Stimulated activated CD8-positive, alpha-beta memory T cell treated with anti-CD3 and anti-CD28 coated beads, Interleukin-4, amount 100 ng/mL, for 1 hour (primary cell): ENCODE measurements at places on chromosomes 3 and 15.

- no peak for DNase-seq
Observed at GRCh38 chr3:112672716-112673541, 32.0 kb upstream of the CCDC80 start.

- DNase-seq, result no peak
Observed at GRCh38 chr3:36832406-36832805, 68.1 kb upstream of the DCLK3 start.

DNA sequence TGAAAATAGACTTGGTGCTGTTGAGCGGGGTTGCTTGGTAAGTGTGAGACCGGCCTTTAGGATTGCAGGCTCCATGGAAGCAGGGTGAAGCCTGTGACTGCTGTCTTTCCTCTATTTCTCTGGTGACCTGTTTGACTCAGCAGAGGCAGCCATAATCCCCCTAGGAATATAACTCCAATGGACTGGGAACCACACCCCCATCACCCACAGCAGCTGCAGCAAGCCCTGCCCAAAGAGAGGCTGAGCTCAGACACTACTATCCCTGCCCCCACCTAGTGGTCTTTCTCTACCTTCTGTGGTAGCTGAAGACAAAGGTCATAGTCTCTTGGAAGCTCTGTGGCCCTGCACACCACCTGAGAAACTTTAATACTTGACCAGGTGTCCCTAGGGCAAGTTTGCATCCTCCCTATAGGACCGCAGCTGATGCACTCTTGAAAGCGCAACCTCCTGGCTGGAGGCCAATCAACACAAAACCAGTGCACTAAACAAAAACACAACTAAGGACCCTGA is 133.6 kb upstream of the MRPL3 start:
- DNase-seq, result no peak

GRCh38 chr3:11350374-11350773 is 78.2 kb downstream of the ATG7 start:
- no peak for DNase-seq

- no peak for DNase-seq
Observed at GRCh38 chr3:62705721-62706120, 169.5 kb downstream of the CADPS start.

DNA sequence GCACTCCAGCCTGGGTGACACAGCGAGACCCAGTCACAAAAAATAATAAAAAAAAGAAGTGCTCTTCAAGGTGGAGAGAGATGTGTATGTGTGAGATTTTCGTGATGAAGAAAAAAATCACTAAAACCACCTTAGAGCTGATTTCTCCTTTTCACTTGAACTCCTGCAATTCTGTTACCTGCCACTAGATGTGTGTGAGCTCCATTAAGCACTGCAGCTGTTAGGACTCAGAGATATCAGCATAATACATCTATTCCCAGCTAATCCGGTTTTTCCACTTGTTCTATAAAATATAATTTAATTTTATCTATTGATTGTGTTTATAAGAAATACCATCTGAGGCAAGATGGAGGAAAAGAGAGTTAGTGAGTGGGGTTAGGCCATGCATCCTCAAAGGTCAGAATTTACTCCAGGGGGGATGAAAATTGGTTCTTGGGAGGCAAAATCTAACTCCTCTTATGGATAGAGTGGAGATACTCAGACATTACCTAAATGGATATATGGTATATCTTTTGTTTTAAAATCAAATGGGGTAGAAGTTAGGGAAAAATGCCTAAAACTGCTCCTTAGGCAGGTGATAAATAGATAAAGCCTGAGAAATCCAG is 152.7 kb downstream of the IL20RB start:
- no peak for DNase-seq

- peak; percentile 10 for DNase-seq
Observed at GRCh38 chr15:52481915-52482314, 46.8 kb downstream of the MYO5A start.

DNA sequence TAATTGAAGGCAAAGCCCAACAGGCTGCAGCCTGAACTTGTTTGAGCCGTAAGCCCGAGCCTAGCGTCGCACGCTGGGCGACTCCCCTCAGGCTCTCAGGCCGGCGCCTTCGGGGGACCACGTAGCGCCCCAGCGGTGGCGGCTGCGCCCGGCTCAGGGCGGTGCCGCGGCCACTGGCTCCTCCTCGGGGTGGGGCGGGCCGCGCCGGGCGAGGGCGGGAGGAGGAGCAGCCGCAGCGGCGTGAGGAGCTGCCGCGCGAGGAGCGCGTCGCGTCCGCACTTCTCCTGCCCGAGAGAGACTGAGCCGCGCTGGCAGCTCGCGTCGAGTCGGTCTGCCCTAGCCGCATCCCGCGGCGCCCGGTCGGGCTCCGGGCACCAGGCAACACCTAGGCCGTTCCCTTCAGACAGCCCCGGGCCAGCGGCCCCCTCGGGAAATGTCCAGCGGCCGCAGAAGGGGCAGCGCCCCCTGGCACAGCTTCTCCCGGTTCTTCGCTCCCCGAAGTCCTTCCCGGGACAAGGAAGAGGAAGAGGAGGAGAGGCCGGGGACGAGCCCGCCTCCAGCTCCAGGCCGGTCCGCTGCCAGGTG is at the start of gene CRYBG3:
Gene CRYBG3, plus strand, starts transcription at position 238 of the 585 bp plus-strand sequence. Its CDS starts 196 bp downstream, at position 434.
- peak; percentile 59 for DNase-seq

DNA sequence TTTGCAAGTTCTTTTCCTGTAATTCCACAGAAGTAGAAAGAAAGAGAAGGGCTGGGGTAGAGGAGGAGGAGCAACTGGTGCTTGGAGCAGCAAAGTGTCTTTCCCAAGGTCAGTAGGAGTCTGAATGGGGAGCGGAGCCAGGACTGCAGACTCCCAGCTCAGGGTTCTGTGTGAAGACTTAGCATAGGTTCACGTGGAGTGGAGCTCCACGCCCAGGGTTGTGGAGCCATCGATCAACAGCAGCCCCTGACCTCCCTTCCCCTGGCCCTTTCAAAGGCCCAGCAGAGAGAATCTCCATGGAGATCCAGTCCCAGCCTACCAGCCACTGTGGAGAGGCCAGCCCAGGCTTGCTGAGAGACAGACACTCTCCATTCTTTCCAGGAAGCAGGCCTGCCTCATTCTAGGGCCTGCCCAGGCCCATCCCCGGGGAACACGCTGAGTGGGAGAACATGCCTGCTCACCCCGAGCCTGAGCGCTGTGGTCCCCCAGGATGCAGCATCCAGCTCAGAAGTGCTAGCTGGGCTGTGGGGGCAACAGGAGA is 62.1 kb downstream of the CORO2B start:
- no peak for DNase-seq

DNA sequence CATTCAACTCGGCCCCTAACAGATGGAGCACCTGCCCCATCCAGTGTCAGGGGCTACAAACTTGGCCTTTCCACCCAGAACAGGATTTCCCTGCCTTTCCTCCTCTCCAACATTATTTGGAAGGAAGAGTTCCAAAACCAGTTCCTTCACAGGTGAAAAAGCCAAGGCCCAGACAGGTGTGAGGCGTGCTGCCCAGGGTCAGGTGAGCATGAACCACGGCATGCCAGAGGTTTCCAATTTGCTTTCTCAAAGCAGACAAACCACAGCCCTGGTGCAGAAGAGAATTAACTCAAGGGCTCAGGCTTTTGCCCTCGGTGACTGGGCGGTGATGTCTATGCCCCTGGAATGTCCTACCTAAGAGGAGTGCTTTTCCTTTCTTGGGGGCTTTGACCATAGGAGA is 43.2 kb downstream of the LDHAL6B start:
- DNase-seq, result no peak

- DNase-seq, result no peak
Observed at GRCh38 chr15:97861529-97862260, 98.8 kb upstream of the ARRDC4 start.

- no peak for DNase-seq
Observed at GRCh38 chr3:52210550-52211046, 12.6 kb downstream of the ALAS1 start.

DNA sequence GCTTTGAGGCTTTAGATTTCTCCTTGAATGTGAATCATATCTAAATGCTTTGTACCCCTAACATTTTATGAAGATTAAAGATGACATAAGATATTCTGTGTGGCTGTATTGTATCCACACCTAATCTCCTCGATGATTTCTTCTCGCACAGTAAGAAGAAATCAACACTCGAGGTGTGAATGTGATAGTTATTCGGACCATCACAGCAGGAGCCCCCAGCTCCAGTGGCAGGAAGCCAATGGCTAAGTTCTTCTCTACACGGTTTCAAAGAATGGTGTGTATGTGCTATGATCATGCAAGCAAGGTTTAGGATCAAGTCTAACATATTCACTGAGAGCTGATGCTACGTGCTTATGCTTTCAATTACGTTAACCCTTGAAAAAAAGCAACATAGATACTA is 271.0 kb downstream of the SUCLG2 start:
- no peak for DNase-seq

- DNase-seq, result no peak
Observed at GRCh38 chr3:76107935-76108570, 322.7 kb upstream of the ZNF717 start.
